Stimulated activated CD4-positive, alpha-beta T cell treated with anti-CD3 and anti-CD28 coated beads, Interleukin-1b, Interleukin-23, amount 100 ng/mL, for 1 hour (primary cell): ENCODE measurements at places on chromosomes 6 and 20.

- DNase-seq, result no peak
These were observed 8.9 kb downstream of the TGIF2 start for GRCh38 chr20:36582322-36582721.

DNA sequence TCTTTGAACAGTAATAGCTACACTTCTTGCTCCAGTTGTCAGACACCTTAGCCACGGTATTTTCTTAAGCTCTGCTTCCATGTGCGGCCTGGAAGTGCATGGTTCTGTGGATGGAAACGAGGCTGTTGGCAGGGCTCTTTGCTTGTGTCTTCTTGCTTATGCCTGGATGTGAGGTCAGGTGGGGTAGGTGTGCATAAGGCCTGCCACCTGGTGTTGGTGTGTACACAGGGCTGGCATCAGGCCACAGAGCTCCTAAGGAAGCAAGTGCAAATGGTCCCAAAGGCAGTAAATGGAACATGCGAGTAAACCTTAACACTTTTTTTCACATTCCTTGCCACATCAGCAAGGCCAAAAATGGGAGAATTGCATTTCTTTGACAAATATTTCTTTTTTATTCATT is 158.1 kb upstream of the GMDS start:
- DNase-seq, result no peak

DNA sequence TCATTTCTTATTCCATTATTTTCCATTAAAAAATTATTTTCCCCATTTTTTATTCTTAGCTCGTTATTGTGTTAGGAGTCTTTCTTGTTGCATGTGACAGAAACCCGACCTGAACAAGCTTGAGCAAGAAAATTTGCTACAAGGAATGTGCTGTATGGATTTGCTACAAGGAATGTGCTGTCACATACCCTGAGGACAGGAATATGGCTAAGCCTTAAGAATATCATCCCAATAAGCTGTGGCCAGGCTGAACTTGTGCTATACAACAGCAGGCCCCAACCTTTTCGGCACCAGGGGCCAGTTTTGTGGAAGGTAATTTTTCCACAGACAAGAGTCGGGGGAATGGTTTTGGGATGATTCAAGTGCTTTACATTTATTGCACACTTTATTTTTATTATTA is 114.0 kb downstream of the TRMT11 start:
- DNase-seq, result no peak

- no peak for DNase-seq
These were observed 13.9 kb upstream of the ADGRF5 start for GRCh38 chr6:46935687-46936086.

DNA sequence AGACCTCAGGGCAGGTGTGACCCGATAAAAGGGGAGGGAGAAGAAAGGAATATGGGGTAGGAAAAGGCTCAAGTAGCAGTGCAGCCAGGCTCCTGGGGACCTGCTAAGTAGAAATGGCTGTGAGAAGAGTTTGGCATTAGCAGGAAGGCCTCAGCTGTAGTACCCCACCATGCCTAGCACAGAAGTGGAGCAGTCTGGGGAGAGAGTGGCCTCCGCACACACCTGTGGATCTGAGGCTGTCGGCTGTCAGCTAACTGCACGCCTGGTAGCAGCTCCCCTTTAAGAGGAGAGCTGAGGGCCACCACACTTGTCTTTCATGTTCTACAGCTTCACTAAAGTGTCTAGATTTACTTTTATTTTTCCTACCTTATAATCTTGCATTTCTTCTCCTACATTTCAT is 24.6 kb downstream of the PDE7B start:
- DNase-seq, result no peak

DNA sequence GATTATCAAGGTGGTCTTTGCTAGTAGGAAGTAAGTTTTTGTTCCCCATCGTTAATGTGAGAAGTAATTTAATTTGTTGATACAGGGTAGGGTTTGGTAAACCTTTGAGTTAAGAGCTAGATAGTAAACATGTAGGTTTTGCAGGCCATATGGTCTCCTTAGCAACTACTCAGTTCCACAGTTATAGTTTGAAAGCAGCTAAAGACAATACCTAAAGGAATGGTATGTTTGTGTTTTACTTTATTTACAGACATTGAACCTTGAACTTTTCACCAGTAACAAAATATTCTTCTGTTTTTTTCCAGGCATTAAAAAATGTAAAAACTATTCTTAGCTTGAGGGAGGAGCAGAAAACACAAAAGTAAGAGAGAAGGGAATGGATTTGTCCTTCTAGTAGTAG is 1.7 kb downstream of the CAP2 start:
- no peak for DNase-seq

- DNase-seq, result no peak
These were observed 36.0 kb upstream of the PLN start for GRCh38 chr6:118511930-118512715.

DNA sequence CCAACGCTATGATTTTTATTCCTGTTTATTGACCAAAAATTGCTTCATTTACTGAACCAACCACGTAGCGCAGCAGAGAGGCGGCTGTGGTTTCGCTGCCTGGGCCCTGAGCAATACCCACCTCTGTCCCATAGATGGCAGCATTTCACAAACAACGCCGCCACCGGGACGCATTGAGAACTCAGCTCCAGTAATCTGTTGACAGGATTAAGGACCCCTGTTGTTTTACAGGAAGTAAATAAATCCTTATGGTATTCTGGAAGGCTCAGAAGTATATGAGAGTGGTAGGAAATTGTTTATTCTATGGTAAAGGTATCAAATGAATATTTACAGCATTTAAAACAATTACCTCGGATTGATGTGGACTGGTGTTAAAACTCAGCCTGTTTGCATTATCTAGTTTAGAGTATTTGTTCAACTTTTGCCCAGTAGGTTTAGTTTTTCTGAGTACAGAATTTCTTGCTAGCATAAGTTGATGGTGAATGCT is 547.9 kb upstream of the SLC35B3 start:
- DNase-seq, result peak; percentile 27

DNA sequence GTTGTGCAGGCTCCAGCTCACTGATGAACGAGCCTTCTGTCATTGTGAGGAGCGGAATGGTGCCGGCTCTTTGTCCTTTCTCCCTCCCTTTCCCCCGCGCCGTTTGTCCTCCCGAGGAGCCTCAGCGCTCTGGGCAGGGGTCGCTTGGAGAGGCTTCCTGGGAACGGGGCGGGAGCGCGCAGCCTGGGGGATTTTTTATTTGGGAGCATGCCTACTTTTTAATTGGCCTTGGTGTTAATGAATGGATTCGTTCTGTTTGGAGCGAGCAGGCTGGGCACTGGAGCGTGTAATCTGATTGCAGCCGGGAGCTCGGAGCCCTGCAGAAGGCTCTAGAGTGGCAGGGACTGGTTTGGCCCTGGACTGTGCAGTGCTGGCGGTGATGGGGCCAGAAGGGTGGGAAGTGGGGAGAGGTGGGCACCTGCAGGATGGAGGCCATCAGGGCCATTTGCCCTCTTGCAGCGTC is 118.8 kb downstream of the CDH4 start:
- DNase-seq, result no peak

GRCh38 chr6:83770910-83771309 is 62.0 kb upstream of the SNAP91 start:
- no peak for DNase-seq

GRCh38 chr20:60754856-60755255 is 497.2 kb upstream of the CDH4 start:
- DNase-seq, result no peak

DNA sequence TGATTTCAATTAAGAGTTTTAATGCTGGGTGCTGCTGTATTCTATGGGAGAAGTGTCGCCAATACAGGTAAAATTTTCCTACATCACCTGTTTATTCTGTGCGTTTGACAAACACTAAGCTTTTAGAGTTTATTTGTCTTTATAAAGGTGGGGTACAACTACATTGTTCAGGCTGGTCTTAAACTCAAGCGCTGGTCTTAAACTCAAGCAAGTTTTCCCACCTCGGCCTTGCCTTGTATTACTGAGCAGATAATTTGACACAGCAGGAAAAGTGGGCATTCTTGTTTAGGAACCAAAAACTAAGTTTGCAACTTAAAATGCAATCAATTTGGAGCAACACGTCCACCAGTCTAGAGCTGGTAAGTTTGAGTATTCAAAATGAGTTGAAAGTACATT is 112.9 kb upstream of the BTN3A2 start:
- no peak for DNase-seq

- no peak for DNase-seq
These were observed 129.0 kb downstream of the PHACTR3 start for GRCh38 chr20:59733351-59733750.

DNA sequence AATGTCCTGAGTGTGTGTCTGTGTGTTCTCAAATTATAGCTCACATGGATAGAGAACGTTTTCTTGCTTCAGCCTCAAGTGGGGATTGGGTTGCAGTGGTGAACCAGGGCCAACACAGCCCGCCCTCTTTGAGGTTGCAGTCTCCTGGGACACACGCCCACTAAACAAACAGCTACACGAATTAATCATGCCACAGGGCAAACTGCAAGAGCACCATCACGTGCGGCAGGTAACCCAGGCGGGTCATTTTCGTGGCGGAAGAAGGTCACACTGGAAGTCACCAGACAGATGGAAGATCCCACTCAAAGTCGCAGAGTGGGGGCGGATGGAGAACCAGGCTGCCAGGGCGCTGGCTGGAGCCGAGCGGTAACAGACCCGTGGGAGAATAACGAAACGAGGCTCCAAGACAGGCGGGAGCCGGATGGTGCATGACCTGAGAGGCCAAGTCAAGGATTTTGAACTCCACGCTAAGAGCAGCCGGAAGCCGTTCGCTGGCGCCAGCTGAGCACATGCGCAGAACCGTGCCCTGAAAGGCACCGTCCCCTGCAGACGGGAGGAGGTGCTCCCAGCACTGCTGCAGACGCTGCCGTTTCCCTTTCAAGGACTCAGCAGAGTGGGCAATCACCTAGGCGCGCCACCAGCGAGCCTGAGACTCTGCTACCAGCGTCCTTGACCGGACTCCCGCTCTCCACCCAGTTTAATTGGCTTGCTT is 10.7 kb downstream of the DLL1 start:
- DNase-seq, result no peak

- no peak for DNase-seq
These were observed 2.0 kb downstream of the ZNF318 start for GRCh38 chr6:43367245-43367984.

DNA sequence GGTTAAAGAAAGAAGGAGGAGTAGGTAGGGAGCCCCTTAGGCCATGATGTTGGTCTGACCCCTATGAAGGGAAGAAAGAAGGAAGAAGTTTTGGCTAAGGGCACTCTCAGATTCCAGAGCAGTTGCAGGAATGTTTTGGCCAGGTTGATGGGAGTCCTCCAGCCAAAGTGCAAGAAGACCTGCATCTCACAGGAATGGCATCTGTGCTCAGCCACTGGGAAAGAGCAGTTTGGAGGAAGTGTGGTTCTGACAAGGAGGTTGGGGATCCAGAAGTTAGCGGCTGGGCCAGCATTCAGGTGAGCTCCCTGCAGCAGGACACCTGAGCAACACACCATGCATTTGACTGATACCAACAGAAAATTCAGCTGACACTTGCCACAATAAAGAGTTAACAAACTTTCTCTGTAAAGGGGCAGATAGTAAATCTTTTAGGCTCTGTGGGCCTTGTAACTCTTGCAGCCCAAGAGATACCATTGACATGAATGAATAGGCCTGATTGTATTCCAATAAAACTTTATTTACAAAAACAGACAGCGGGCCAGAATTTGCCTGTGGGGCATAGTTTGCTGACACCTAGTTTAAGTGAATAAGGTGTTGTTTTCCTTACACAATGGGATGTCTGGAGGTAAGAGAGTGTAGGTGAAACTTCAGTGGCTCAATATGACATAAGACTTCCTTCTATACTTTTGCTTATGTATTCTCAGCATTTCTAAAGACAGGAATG is 71.0 kb downstream of the EDN1 start:
- DNase-seq, result no peak

GRCh38 chr6:144477396-144477795 is 192.3 kb downstream of the UTRN start:
- DNase-seq, result no peak

GRCh38 chr6:29620630-29621029 is 12.4 kb downstream of the GABBR1 start:
- DNase-seq, result no peak

GRCh38 chr6:3793545-3793944 is 42.0 kb upstream of the PXDC1 start:
- DNase-seq, result no peak

GRCh38 chr6:85436411-85436810 is 13.5 kb upstream of the NT5E start:
- no peak for DNase-seq

GRCh38 chr6:16712255-16712930 is 48.9 kb downstream of the ATXN1 start:
- DNase-seq, result no peak

GRCh38 chr20:25037288-25038102 is 20.4 kb downstream of the ACSS1 start:
- no peak for DNase-seq

- no peak for DNase-seq
These were observed 220.0 kb downstream of the GRIK2 start for GRCh38 chr6:101613556-101613955.

- DNase-seq, result no peak
These were observed 235.0 kb upstream of the GMDS start for GRCh38 chr6:2480267-2480966.

DNA sequence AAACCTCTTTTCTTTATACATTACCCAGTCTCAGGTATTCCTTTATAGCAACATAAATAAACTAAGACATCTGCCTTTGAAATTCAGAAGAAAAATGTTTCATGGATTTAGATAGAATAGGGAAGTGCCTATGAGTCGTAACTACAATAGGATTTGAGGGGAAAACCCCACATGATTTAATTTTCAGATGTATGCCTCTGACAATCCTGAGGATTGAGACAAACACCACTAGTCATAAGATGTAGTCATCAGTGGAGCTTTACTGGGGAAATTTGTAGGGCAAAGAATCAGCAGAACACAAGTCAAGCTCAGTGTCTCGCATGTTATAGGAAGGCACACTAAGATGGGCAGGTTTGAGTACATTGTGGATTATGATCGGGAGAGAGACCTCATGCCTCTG is 566.4 kb downstream of the BMP2 start:
- no peak for DNase-seq

GRCh38 chr6:9103876-9104521 is 668.7 kb upstream of the SLC35B3 start:
- no peak for DNase-seq

DNA sequence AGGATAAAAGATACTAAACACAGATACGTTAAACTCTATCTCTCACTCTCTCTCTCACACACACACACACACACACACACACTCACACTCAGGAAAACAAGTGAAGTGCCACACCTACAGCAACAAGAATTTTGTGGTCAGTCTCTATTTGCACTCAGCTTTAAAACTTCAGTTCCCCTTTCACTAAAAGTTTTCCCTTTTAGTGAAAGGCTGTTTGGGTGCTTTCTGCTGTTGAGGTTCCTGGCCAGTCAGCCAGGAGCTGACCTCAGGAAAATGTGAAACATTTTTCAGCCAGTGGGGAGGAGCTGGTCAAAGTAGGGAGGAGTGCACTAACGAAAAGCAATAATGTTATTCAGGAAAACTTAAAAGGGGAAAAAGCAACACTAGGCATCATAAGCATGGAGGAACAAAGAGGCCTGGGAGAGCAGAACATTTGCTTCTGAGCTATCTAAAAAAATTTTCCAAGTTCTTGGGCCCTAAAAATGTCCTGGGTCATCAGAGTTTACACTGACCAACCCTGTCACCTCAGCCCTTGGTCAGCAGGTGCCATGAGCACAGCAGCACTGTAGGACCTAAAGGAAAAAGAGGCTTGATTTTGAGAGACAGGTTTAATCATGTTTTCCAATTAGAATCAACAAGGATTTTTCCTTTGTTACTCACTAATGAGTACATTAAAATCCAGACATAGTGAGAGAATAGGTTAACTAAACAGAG is 30.7 kb upstream of the NT5E start:
- DNase-seq, result no peak

GRCh38 chr20:57103146-57103800 is 163.2 kb downstream of the BMP7 start:
- DNase-seq, result no peak
